ENCODE measurements at places on chromosomes 13 and 19.

DNA sequence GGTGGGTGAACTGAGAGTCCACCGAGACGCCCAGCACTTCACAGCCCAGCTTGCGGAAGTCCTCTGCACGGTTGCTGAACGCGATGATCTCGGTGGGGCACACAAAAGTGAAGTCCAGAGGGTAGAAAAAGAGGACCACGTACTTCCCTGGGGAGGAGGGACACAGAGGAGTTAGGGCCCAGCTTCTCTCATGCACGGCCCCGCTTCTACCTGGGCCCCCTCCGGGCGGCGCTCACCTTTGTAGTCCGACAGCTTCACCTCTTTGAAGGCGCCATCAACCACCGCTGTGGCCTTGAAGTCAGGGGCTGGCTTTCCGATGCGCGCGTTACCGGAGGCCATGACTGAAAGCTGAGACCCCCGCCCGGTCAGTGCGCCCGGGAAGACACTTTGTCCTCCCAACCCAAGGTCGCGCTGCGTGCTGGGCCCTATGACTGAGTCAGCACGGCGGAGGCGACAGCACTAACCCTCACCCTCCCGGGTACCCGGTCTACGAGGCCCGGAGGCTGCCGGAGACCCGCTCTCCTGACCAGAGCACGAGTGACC lies 606 bp downstream of the PRDX2 start:
- no peak for DNase-seq

DNA sequence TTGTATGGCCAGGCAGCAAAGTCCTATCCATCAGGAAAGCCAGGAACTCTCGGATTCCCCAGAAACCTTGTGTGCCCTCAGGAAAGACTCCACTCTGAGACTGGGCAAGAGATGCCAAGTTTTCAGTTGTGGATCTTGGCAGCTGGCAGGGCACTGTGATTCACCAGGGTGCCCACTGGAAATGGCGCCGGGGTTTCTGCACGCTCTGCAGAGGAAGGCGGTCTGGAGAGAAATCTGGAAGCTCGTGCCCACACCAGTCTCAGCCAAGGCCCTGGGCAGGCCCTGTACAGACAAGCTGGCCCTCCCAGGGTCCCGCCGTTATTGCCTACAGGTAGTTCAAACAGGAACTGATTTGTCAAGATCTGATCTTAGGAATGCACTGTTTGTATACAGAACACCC lies 4.9 kb downstream of the NAPA start:
- DNase-seq = no peak

GRCh38 chr19:10543059-10543419 lies 665 bp upstream of the ATG4D start:
- no peak for DNase-seq

GRCh38 chr19:40282920-40283319 lies 2.2 kb downstream of the AKT2 start:
- DNase-seq = no peak

DNA sequence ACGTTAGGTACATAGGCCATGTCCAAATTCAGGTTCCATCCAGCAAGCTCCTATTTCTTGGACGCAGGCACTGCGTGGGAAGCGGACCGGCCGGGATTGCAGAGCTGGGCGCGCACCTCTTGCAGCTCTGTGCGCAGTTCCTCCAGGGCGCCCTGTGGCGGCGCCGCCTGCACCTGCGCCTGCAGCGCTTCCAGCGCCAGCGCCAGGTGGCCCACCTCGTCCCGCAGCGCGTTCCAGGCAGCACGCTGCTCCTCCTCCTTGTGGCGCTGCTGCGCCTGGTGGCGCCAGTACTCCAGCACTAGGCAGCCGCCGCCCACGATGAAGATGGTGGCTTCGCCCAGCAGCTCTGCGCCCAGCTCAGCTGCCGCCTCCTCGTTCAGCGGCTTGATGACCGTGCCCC lies 31.1 kb downstream of the OPA3 start:
- DNase-seq = no peak

DNA sequence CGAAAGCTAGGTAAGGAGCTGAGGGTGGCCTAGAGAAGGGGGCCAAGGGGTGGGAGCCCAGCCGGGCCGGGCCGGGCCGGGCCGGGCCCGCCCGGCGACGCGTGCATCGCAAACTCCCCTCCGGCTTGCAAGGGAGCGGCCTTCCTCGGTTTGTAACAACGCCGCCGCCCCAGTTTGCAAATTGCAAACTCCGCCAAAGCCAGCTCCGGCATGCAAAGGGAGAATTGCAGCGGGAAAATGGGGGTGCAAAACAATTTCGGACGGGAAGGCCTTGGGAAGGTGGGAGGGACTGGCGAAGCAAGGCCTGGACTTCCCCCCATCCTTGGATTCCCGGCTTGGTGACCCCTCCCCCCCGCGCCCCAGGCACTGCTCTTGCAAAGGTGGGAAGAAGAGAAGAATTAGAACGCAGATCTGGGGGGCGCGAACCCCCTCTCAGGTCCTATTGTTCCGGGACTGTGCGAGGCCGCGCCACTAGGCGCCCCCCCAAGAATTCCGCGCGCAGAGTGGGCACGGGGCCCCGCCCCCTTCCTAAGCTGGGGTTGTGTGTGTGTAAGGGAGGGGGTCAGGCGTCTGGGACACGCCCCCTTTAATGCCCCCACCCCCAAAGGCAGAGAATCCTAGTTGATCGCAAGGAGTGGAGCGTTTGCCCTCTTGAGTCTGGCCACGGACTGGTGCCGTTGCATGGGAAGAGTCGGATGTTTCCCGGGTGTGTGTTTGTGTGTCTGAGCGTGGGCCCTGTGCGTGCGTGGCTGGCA lies 926 bp downstream of the PRR12 start:
- no peak for DNase-seq

GRCh38 chr19:16660763-16661479 lies at the start of gene TMEM38A:
Gene TMEM38A, plus strand, starts transcription at chr19:16661139. Its CDS starts 79 bp downstream, at chr19:16661218.
- DNase-seq = peak; percentile 26

GRCh38 chr19:51091895-51092873 lies 9.5 kb upstream of the KLK14 start:
- no peak for DNase-seq

All from CD4-positive, alpha-beta T cell treated with Interleukin-15 for 1 hour (primary cell).